Activated CD8-positive, alpha-beta T cell treated with anti-CD3 and anti-CD28 coated beads, Interleukin-2, amount 10 ng/mL, durations not matched to agents 7 days and 5 days (primary cell): ENCODE measurements at places on chromosomes 2 and 18.

GRCh38 chr2:45264227-45265225 lies 255.3 kb upstream of the SIX2 start:
- no peak for DNase-seq

DNA sequence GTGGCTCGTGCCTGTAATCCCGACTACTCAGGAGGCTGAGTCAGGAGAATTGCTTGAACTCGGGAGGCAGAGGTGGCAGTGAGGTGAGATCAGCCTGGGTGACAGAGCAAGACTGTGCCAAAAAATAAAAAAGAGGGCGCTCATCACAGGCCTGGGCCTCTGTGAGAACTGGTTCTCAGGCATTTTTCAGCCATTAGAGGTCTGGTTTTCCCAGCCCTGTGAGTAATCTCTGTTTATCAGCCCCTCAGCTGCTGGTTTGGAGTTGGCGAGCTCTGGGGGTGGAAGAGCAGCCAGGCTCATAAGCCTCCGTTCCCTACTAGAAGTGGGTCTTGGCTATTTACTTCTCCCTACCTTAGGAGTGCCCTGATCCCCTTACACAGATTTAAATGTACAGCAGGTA lies 53.1 kb downstream of the CHRNA1 start:
- no peak for DNase-seq

DNA sequence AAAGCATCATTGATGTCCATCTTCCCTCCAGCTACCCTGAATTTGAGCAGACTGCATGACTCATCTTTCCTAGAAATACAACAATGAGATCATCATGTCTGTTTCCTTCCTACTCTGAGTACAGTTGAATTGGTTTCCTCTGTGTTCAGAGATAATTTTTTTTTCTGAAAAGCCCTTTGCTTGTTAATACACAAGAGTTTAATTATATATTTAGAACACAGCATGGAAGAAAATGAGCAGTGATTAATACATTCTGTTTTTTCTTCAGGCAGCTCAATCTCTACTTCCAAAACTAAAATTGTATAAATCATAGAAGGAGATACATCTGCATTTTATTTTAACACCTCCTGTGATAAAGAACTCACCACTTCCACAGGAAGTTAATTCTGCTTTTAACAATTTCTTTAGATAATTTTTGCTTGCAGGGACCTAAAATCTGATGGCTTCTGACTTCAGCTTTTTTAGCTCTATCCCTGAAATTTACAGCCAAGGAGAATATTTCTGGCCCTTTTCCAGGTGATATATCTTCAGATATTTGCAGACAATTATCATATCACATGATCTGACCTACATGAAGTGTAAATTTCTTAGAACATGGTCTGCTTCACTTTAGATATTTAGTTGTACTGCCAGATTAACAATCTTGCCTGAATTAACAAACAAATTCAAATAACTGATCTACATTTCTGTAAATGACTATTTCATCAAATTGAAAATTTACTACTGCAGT lies 249.0 kb downstream of the TRIB2 start:
- DNase-seq = no peak

GRCh38 chr18:6814882-6815425 lies 85.4 kb downstream of the ARHGAP28 start:
- DNase-seq = no peak

GRCh38 chr2:133338224-133338623 lies 230.0 kb downstream of the NCKAP5 start:
- no peak for DNase-seq

GRCh38 chr2:24576146-24576545 lies 85.1 kb downstream of the NCOA1 start:
- DNase-seq = no peak

DNA sequence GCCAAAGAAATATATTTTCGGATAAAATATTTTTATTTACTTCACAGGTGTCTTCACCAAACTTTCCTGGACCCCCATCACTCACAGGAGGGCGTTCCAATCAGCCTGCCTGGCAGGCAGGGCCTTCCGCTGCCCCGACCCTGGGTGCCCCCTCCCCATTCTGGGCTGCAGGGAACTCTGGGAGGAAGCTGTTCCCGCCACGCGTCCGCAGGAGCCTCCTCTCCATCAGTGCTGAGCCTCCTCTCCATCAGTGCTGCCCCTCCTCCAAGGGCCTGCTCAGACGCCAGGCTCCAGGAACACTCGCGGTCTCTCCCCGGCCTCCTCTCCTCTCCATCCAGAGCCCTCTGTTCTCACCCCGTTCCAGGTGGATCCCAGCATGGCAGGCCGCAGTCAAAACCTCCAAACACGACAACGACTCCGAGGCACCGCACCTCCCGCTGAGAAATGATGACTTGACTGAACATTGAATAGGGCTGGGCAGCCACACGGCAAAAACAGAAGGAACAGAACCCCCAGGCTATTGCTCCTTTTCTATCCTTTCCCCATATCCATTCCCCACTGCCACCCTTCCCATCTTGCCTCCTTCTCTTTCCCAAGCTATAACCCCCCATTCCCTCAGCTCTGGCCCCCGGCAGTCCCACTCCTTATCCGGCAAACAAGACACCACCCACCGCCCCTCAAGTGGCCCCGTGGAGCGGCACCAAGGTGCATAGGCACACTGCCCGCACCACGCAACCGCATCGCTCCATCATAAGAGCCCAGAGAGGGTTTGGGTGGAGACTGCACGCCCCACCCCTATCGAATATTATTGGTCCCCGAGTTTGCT lies 268.6 kb upstream of the RAB6C start:
- DNase-seq = no peak

GRCh38 chr2:226435146-226435545 lies 364.5 kb downstream of the IRS1 start:
- no peak for DNase-seq

DNA sequence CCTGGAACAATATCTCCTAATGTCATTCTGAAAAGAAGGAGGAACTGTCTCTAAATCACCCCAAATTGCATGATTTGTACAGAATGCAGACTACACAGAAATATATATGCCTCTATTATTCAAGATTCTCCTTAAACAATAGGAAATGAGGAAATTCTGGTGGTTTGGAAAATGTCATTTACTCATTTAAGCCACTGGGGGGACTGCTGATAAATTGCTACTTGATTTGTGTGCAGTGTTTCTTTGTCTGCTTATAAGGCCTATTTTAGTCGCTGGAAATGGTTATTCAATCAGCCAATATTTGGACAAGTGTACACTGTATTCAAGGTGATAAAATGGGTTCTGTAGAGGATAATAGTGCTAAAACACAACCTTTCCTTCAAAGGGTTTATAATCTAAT lies 801.9 kb upstream of the CELF4 start:
- no peak for DNase-seq

GRCh38 chr2:165469417-165469816 lies at the start of gene CSRNP3:
Gene CSRNP3, plus strand, starts transcription at chr2:165469698. Its CDS starts 125,368 bp downstream, at chr2:165595066.
- no peak for DNase-seq

GRCh38 chr2:226873826-226874225 lies 38.0 kb downstream of the RHBDD1 start:
- DNase-seq = no peak

DNA sequence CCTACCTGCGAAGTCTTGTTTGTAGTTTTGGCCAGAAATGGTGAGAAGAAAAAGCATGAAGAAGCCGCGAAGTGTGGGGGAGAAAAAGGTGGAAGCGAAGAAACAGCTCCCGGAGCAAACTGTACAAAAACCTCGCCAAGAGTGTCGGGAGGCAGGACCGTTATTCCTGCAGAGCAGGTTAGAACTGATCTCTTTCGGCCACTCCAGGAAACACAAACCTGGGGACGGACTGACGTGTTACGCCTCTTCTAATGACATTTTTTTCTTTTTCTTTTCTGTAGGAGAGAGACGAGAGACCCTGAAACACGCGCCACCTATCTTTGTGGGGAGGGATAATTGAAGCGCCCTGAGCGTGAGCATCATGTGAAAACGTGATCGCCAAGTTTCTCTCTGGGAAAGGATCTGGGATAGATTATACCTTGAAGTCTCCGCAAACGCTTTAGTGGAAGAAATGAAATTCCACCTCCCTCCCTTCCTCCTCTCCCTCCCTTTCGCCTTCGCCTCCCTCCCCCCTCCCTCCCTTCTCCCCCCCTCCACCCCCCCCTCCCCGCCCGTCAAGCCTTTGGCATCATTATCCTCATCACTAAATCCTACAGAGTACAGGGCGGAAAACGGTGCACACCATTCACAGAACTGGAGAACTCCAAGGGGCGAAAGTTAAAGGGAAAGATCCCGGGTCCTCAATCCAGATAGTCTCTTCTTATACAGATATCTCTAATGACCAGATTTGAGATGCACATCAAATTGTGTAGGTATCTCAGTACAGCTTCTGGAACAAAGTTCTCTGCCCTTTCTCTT lies at the start of gene ZEB2:
ZEB2 (minus strand) TSS at position 186 of the 798 bp plus-strand sequence. CDS start 2,769 bp downstream, outside the sequence.
- DNase-seq = peak; percentile 61

GRCh38 chr2:10033251-10034006 lies 9.9 kb upstream of the KLF11 start:
- no peak for DNase-seq

DNA sequence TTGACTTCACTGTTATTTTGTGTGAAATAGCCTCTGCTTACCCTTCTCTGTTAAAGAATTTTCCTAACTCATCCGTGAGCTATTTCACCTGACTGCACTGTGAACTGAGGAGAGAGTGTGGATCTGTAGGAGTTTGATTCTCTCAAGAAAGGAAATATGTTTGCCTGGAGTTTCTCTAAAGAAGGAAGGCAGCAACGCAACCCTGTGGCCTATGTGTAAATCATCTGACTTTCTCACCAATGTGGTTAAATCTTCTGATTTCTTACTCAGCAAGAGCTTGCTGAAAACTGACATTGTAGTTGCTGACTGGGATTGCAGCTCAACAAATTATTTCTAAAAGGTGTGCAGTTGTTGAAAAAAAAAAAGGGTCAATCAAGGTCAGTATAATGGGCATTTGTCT lies 153.9 kb upstream of the PELI1 start:
- DNase-seq = no peak

DNA sequence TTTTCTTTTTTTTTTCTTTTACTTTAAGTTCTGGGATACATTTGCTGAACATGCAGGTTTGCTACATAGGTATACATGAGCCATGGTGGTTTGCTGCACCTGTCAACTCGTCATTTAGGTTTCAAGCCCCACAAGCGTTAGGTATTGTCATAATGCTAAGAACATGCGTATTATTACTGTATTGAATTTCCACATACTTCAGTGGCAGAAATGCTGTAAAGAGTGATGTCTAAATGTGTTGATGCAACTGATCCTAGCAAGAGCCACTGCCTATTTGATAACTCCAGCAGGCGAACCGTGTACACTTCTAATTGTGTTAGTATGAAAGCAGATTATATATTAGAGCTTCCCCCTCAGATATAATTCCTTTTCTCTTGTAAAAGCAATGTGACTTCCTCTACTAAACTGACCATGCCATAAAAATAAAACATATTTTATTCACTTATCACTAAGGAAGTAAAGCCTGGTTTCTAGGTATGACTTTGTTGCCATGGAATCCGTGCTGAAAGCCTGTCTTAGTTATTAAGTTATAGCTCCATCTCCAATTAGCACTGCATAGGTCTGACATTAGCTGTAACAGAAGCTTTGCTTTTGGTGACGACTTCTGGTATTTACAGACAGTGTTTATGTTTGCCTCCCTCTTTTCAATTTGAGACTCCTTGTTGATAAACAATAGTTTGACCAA lies 280.0 kb downstream of the GALR1 start:
- DNase-seq = no peak

DNA sequence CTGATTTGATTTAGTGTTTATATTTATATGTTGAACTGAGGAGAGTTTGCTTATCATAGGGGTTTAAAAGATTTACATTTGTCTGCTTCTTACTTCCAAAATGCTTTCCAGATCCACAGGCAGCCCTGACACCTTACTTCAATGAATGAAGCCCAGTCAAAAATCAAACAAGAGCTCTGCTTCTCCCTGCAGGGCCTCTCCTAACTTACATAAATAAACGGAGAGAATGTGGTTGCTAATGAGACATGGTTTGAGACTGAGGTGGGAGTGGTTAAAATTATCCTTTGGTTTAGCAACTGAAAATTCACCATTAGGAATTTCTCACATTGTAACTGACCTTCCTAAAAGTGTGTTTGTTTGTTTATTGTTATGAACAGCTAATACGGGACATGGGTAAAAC lies 612.3 kb upstream of the FANCL start:
- DNase-seq = no peak

- DNase-seq = no peak
These were observed 242.4 kb upstream of the SLC39A10 start for GRCh38 chr2:195414537-195415100.

DNA sequence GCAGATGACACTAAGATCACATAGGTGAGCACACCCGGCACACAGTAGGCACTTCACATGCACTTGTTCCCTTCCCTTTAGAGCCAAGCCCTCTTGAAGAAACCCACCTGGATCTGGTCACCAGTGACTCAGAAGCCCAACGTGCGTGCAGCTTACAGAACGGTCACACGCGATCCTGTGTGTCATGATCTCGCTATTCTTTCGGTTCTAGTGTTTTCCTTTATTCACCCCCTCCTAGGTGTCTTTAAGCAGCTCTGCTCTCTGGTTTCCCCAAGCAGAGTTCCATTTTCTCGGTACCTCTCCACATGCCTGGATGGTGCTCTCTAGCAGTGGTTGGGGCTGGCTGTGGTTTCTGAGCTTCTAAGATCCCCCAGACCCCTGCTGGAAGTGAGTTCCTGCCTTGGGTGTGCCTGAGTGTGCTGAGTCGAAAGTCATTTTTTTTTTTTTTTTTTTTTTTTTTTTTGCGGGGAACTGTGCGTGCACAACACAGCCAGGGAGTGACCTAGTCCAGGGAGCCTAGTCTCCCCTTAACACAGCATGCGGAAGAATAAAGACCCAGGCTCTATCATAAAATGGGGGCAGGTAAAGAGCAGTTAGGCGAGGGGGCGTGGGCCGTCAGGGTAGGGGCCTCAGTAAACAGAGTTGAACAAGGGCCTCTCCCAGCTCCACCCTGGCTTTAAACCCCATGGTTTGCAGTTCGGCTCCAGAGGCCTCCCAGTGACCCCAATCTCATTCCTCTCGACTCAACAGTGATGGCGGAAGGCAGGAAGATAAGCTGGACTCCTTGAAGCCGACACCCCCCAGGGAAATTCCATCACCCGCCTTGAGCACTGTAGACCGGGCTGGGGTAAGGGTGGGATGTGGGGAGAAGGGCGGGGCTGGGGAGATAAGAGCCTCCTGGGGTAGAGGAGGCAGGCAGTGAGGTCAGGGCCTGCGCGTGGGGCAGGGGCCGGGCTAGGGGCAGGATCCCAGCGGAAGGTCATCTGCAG lies 29.8 kb upstream of the DNMT3A start:
- no peak for DNase-seq

DNA sequence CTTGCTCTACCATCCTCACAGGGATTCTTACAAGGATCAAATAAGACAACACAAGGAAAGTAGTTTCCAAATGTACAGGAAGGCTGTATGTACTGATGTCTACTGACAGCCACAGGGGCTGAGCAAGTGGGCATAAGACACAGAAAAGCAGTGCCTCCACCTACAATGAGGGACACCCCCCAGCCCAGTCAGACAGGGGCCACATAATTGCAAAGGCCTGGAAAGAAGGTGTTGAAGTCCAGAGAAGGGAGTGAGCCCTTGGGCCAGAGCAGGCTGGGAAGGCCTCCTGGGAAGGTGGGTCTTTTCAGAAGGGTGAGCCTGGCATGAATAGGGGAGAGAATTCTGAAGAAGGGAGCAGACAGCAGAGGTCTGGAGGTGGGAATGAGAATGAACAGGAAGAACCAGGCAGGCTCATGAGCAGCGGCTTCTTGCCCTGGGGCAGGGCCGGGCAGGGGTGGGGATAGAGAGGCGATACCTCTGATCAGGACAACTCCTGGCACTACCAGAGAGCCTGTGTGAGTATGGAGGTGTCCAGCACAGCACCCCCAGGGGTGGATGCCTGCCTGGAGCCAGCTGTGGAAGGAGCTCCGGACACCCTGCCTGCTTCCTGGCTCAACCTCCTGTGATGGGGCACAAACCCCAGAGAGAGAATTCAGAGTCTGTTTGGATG lies 30.1 kb downstream of the HS1BP3 start:
- DNase-seq = no peak

GRCh38 chr2:31831585-31831984 lies 179.2 kb downstream of the MEMO1 start:
- no peak for DNase-seq
